ENCODE measurements at places on chromosomes 6 and 20. TPM values are rescaled to one million over a fixed set of nuclear protein-coding genes. Genes with fewer than 3 reads are reported as not detected.

CGAS gene
- total RNA-seq = 25.5 TPM

TCP11 gene
- not detected for total RNA-seq

SLC22A16 gene
- not detected for total RNA-seq

TNNC2 gene
- 1.3 TPM for total RNA-seq

GRCh38 chr6:256169-256568, 36.1 kb upstream of the DUSP22 start:
- no peak for DNase-seq

GRCh38 chr20:15011631-15012030, 674.2 kb upstream of the FLRT3 start:
- no peak for DNase-seq

- DNase-seq = no peak
Observed at GRCh38 chr20:38437796-38438195, 2.7 kb upstream of the SNHG17 start.

- no peak for DNase-seq
Observed at GRCh38 chr6:71887006-71887743, 825 bp downstream of the RIMS1 start.

DNA sequence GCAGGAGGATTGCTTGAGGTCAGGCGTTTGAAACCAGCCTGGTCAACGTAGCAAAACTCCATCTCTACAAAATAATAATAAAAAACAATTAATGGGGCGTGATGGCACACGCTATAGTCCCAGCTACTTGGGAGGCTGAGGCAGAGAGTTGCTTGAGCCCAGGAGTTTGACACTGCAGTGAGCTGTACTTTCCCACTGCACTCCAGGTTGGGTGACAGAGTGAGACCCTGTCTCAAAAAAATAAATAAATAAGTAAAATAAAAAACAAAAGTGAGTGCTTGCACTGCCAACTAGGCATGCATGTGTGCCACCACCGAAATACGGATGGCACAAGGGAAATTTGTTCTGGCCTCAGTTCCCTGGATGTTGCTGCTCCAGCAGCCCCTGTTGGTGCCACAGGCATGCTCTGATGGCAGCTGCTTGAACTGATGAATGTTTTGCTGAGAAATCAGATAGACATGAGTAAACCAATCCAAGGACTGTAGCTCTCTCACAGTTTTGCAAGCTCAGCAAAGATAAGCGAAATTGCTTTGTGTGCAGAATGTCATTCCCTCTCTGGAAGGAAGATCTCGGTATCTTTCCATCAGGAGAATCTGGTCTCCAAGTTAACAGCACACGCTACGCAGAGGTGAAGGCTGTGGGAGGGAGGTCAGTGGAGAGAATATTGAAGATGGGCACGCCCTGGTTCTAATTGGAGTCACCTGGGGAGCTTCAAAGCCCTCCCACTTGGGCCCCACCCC, 188.0 kb upstream of the SLC24A3 start:
- DNase-seq = no peak

DNA sequence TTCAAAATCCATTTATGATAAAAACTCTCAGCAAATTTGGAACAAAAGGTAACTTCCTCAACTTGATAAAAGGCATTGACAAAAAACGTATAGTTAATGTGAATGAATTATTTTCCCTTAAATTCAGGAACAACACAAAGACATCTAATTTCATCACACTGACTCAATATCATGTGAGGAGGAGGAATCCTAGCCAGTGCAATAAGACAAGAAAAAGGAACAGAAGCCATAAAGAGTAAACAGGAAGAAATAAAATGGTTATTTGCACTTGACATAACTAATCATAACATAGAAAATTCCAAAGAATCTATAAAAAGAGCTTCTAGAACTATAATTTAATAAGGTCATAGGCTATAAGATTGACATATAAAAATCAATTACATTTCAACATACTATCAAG, 31.4 kb downstream of the CHD6 start:
- no peak for DNase-seq

DNA sequence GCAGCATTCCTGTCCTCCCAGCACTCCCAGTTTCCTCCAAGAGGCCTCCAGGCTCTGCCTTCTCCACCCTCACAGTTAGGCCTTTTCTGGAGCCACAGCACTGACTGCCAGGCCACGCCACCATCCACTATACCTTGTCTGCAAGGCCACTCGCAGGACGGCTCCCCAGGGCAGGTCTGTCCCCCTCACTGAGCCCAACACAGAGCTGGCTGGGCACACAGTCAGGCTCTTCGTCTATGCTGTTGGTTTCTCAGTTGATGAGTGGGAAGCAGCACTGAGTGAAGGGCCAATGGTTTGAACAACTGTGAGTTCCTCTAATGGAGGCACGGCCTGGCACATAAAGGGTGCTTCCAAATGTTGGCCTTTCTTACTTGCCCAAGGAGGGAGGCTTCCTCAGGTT, 95.2 kb downstream of the GRM4 start:
- DNase-seq = no peak

- DNase-seq = no peak
Observed at GRCh38 chr20:22473293-22473692, 111.1 kb downstream of the FOXA2 start.

DNA sequence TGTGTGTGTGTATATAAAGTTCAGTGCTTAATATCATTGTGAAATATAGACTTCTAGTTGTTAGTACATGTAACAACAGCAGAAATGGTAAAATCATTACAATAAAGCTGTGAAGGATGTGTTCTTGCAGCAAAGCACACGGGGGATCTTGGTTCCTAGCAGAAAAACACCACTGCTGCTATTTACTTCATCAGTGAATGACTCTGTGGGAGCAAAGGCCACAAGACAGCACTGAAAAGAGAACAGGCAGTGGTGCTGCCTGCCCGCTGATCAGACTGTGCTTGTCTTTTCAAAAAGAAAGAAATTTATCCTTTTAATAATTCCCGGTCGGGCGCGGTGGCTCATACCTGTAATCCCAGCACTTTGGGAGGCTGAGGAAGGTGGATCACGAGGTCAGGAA, 689.9 kb upstream of the CITED2 start:
- no peak for DNase-seq

GRCh38 chr20:63125581-63125837, 90.4 kb downstream of the YTHDF1 start:
- DNase-seq = no peak

- no peak for DNase-seq
Observed at GRCh38 chr6:4637691-4638433, 138.3 kb upstream of the CDYL start.

GRCh38 chr6:159989492-159990480, 20.9 kb downstream of the IGF2R start:
- no peak for DNase-seq
